ENCODE measurements at places on chromosomes 11 and 22.

- no peak for DNase-seq
Measured at GRCh38 chr11:130269326-130269943, 45.3 kb downstream of the ZBTB44 start.

- DNase-seq: no peak
Measured at GRCh38 chr11:104164028-104164520, at the start of gene PDGFD. Gene PDGFD, minus strand, starts transcription at chr11:104164147.

- DNase-seq: no peak
Measured at GRCh38 chr11:72799441-72799840, 5.6 kb upstream of the STARD10 start.

DNA sequence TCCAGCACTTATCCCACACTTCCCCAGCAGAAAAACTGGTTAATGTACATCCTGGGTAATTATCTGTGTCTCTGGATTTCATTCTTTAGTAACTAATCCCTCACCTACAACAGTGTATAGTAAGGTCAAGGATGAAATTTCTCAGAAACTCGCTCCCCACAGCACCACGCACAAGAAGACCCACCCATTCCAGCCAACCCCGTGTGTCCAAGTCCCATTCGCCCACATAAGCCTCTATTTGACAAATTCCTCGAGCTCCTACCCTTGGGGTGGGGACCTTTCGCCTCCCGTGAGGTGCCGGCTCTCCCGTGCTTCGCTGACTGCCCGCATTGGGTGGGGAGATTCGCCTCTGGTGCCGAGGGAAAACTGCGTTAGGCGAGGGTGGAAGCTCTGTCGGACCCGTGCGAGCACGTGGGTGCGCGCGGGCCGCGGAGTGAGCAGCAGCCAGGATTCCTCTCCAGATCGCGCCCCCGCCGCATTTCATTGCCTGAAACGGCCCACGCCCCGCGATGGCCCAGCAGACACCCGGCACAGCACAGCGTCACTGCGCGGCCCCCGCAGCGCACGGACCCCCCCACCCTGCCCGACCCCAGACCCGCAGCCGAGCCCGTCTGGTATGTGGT is 866 bp downstream of the EXPH5 start:
- no peak for DNase-seq
